ENCODE measurements at places on chromosomes 7 and 10.

- DNase-seq = no peak
Measured at GRCh38 chr10:126268013-126268920, 120.0 kb downstream of the ADAM12 start.

DNA sequence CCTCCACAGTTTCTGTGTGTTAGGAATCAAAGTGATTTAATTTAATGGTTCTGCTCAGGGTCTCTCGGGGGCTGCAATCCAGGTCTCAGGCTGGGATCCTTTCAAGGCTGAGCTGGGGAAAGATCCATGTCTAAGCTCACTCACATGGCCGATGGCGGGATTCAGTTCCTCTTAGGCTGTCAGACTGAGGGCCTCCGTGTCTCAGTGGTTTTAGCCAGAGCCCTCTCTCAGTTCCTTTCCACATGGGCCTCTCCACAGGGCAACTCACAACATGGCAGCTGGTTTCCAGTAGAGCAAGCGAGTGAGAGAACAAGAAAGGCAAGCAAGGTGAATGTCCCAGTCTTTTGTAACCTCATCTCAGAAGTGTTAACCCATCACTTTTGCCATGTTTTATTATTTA, 26.9 kb downstream of the CAV1 start:
- DNase-seq = no peak

DNA sequence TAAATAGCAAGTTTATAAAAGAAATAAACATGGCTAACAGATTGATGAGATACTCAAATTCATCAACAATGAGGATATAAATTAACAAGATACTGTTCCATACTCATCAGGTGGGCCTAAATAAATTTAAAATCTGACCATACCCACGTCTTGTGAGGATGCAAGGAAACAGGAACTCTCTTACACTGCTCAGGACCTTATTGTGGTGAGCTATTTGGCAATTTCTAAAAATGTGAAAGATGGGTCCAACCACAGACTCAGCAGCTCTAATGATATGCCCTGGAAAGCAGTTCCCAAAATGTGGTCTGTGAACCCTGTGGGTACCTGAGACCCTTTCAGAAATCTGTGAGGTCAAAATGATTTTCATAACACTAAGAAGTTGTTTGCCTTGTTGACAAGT, 21.5 kb downstream of the RPP38 start:
- DNase-seq = no peak

GRCh38 chr10:129694184-129694583, 227.1 kb downstream of the MGMT start:
- no peak for DNase-seq

GRCh38 chr7:98729121-98729520, 112.0 kb downstream of the NPTX2 start:
- DNase-seq = no peak

GRCh38 chr7:67392596-67393438, 396.2 kb downstream of the TYW1 start:
- no peak for DNase-seq

DNA sequence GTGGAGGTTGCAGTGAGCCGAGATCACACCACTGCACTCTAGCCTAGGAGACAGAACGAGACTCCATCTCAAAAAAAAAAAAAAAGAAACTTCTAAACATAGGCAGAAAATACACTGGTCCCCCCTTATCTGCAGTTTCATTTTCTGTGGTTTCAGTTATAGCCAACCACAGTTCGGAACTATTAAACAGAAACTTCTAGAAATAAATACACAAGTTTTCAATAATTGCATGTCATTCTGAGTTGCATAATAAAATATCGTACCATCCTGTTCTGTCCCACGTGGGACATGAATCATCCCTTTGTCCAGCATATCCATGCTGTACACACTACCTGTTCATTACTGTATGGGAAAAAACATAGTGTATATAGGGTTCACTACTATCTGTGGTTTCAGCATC, 8.0 kb downstream of the XRCC2 start:
- DNase-seq = no peak
